ENCODE measurements at places on chromosomes 5 and 9. TPM values are rescaled to one million over a fixed set of nuclear protein-coding genes. Genes with fewer than 3 reads are reported as not detected.

NOXA1 gene
- total RNA-seq: 0.74 TPM

AIF1L gene
- total RNA-seq: 0.27 TPM

DOCK8 gene
- 136 TPM for total RNA-seq

GARIN3 gene
- 0.29 TPM for total RNA-seq

CDK7 gene
- 40.8 TPM for total RNA-seq

SLC6A3 gene
- total RNA-seq: not detected

NAIP gene
- 3.4 TPM for total RNA-seq

OR13C4 gene
- total RNA-seq: not detected

All from CD8-positive, alpha-beta memory T cell (primary cell).